Cortex of kidney (tissue), 1 donor: ENCODE measurements at places on chromosomes 1 and 21.

DNA sequence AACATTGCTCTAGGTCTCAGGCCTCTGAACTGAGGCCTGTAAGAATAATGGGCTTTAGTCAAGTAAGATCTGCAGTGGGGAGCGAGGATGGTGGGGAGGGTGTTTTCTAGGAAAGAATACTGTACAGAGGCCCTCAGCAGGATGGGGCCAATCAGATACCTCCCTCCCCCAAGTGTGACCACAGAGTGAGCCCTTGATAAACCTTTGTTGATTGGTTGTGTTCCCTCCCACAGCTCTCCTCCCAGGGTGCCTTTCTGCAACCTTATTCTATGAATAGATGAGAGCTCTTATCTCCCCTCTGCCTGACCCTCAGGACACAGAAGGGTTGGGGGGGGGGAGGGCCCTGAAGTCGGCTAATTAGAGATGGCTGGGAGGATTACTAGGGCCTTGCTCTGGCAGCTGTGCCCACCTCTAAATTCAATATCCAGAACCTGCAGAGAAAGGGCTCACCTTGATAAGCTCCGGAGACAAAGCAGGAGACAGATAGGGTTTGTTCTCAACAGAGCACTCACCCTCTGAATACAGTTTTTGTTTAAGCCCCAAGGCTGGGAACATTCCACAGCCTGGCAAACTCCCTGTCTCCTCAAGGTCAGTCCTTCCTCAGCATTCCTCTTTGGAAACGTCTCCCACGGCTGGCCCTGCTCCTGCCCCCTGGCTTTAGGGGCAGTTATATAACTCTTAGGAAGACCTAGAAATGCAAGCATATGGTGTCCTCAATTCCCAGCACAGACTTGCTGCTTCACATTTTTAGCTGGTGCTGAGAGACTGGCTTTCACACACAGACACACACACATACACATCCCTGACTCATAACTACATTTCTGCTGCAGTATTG is 42.9 kb downstream of the ATP1A1 start:
- DNase-seq: no peak

DNA sequence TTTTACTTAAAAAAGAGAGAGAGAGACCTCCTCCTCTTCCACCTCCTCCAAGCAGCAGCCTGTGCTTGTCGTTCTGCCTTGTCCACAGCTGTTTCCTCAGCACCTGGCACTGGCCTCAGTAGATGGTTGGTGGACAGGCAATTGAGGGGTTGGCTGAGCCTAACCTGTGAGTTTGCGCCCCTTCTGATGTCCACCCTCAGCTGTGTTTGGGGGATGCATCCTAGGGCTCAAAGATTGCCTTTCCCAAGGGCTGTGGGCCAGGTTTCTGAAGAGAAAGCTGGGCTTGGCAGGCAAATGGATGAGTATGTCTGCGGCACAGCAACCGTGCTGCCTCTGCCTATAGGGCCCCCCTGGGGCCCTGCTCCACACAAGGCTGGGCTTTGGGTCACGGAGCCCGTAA is 35.1 kb upstream of the KDM4A start:
- no peak for DNase-seq

DNA sequence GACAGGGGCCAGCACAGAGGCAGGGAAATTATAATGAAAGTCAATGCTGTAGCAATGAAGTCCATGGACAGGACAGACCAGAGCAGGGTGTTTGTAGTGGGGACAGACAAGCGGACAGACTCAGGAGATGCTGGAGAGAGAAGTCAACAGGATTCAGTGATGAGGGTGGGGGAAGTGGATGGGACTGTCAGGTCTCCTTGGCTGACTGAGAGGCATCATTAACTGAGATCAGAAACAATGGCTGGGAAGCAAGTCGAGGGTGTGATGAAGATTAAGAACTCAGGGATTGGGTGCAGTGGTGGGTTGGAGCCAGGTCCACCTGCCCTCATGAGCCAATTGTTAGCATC is 25.5 kb downstream of the CD58 start:
- no peak for DNase-seq

GRCh38 chr1:23441446-23442148 is 17.0 kb upstream of the TCEA3 start:
- DNase-seq: no peak

DNA sequence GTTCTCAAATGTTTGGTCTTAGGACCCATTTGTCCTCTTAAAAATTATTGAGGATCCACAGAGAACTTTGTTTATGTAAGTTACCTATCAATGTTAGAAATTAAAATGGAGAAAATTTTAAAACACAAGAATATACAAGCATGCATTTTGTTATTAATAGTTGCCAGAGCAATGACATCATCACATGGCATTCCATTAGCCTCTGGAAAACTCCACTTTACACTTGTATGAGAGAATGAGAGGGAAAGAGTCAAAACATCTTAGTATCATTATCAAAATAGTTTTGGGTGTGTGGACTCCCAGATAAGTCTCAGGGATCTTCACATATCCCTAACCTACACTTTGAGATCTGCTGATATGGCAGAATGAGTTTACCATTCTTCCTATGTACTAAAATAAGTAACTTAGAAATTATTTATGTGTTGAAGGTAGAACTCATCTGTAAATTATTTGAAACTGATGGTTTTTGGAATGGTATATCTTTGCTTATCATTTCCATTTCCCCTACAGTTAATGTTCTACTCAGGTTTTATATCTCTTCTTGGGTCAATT is 48.8 kb downstream of the RNF220 start:
- no peak for DNase-seq

- DNase-seq: no peak
These were observed 33.3 kb downstream of the RCC2 start for GRCh38 chr1:17405898-17406759.

- no peak for DNase-seq
These were observed 267.5 kb upstream of the RAB4A start for GRCh38 chr1:229003233-229004031.
